ENCODE measurements at places on chromosomes 12 and 14. TPM values are rescaled to one million over a fixed set of nuclear protein-coding genes. Genes with fewer than 3 reads are reported as not detected.

The ACIN1 gene
- total RNA-seq = 98.6 TPM

The GALNT4 gene
- 2.9 TPM for total RNA-seq

The TMEM121 gene
- 8.9 TPM for total RNA-seq

The PARPBP gene
- 25.2 TPM for total RNA-seq

The KIF5A gene
- 0.14 TPM for total RNA-seq

The FZD10 gene
- not detected for total RNA-seq

The BEST3 gene
- total RNA-seq = 2.7 TPM

The RFX4 gene
- total RNA-seq = not detected

The LBHD2 gene
- not detected for total RNA-seq

The ASCL1 gene
- not detected for total RNA-seq

All from A549 treated with RU486 at 1 μM for 4 hours (cell line).